ENCODE measurements at places on chromosomes 3 and 15.

DNA sequence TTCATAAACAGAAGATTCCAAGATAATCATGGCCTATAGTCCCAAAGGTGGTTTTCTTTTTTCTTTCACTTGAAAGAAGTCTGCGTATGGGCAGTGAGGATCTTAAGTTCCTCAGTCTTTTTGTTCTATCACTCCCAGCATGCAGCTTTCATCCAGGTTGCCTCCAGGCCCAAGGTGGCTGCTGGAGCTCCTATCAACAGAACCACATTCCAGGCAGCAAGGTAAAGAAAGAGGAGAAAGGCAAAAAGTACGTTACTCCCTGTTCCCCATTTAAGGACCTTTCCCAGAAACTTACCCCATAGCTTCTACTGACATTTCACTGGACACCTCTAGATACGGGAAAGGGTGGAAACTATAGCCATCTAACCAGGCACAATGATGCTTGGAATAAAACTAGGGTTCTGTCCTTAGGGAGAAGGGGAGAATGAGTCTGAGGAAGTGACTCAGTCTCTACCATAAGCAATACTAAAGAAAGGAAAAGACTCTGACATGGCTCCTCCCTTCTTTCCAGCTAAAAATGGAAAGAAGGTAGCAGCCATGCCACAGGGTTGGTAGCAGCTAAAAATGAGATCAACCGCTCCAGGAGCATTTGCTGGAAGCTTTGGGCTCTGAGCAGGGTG, 313.9 kb upstream of the NR2E3 start:
- no peak for DNase-seq

GRCh38 chr3:42066516-42067181, 24.5 kb upstream of the TRAK1 start:
- no peak for DNase-seq

DNA sequence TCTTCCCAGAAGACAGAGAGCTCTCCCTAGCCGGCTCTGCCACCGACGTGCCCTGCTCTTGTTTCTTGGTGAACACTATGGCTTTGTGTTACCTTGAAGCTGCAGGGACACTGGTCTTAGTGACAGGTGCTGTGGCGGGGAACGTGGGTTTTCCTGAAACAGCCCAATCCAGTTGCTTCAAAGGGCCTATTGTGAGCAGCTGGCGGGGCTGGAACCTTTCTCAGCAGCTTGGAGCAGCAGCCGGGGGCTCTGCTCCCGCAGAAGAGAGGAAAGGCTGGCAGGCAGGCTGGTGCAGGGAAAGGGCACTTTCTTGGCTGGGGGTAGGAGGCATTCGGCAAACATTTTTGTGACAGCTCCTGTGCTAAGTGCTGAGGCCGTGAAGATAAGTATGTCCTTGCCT, 12.8 kb downstream of the MYZAP start:
- no peak for DNase-seq

- no peak for DNase-seq
Measured at GRCh38 chr3:150005243-150006112, 34.8 kb upstream of the PFN2 start.

DNA sequence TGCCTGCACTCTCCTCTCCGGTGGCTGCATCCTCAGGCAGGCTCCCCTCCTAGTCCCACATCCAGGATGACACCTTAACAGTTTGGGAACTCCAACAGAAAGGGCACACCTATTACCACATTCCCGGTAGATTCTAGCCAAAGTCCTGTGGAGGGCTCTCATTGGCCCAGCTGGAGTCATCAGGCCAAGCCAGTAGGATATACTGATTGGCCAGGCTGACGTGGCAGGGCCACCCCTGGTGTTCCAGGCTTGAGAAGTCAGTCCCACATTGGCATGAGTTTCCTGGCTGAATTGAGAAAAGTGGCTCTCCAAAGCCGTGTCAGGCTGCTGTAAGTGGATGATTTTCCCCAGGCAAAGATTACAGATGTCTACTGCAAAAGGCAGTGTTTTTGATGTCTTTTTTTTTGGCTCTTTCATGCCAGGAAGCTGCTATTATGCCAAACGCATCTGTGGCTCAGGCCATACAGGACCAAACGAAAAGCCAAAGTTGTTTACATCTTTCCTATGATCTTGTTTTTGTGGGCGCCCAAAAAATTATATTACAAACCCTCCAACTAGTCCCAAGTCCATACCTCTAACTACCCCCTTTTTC, 6.6 kb upstream of the BLM start:
- DNase-seq, result no peak

DNA sequence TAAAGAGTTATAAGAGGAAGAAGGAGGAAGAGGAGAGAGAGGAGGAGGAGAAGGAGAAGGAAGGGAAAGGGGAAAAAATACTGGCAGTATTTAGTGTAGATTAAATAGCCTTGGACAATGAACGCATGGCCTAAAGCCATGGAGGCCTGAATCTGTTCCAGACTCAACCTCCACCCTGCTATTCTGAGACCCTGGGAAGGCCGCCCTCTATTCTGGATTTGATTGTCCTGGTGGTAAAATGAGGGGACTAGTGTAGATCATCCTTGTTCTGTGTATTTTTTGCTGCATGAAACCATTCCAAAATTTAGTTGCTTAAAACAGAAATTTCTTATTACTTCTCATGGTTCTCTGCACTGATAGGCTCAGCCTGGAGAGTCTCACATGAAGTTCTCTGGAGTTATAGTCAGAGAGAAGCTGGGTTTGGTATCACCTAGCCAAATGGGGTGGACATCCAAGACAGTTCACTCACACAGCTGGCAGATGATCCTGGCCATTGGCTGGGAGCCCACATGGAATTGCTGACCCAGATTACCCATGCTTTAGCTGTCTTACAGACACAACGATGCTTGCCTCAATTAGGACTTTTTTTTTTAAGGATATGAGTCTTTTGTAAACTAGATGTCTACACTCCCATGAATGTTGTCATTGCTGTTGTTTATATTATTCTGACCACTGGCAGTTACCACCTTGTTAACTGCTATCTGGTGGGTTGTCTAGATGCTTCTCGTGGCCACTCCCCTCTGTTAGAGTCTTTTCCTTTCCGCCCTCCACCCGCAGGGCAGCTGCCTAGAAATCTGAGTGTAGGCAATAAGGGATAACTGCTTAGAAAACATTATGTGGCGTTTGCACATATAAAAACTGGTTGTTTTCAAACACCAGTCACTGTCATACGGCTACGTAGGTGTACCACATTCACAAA, 149.9 kb downstream of the SST start:
- DNase-seq, result no peak

GRCh38 chr3:124986192-124987143, 51.9 kb upstream of the MUC13 start:
- no peak for DNase-seq

- DNase-seq, result no peak
Measured at GRCh38 chr3:94251566-94251965, 188.7 kb downstream of the NSUN3 start.
